Upper lobe of right lung (tissue), 1 donor: ENCODE measurements at places on chromosomes 11 and 22.

GRCh38 chr11:129323896-129324502 lies 51.6 kb upstream of the BARX2 start:
- no peak for DNase-seq

DNA sequence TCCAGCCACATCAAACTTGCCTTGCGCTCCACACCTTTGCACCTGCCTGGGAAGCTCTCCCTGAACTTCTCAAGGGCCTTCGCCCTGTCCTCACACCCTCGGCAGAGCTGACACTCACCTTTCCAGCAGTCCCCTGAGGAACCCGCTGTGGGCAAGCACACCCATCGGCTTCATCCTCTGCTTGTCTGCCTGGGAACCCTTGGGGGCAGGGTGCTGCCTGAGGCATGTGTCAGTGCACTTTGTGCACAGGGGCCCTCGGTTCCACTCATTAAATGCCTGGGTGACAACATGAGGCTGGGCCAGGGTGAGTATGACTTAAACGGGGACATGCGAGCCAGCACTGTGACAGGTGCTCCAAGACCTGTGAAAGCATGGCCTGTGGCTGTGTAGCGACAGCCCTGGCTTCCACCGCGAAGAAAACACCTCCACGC lies 2.6 kb upstream of the LRFN4 start:
- DNase-seq: peak; percentile 49

DNA sequence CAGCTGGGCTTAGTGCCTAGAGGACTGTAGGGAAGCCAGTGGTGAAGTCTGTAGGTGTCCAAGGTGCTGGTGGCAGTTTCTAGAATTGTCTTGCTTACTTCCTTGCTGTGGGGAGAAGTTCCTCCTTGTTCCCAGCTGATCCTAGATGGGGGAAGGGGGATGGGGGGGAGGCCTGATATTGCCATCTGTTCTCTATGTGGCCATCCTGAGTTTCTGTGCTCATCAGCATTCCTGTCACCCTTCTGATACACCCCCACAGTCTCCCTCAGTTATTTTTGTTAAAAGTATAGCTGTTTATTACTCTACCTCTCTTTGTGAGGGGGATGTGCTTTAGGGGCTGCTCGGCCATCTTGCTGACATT lies 36.5 kb downstream of the MADD start:
- DNase-seq: no peak

DNA sequence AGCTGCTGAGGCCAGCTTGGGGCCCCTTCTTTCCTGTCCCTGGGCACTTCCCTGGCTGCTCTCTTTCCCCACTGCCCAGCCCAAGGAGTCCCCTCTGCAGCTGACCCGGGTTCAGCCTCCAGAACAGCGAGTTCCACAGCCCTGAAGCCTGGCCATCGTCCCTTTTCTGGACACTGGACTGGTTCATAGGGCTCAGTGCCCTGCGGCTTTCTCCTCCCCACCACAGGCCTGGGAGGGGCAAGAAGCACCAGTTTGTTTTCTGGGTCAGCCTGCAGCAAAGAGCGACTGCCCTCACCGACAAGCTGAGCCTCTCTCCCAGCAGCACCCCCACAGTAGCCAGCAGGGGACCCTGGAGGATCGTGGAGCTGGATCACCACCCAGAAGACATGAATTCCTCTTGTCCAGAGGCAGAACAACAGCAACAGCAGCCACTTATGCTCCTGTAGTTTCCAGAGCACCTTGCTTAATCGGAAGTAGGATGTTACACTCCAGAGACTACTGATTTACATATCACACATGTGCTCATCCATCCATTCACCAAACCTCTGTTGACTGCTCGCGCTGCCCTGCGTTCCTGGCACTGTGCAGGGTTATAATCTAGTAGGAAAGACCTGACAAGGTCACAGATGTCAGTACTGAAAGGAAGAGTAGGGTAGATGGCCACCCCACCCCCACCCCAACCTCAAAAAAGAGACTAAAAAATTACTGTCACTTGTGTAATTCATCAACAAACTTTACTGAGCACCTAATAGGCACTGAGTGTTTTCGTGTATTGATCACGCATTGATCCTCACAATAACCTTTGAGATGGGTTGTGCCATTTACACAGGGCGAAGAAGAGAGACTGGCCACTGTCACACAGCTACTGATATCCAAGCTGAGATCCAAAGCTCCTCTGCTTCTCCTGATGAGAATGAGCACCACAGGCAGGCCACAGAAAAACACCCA lies 13.0 kb upstream of the CXCR5 start:
- DNase-seq: peak; percentile 69

DNA sequence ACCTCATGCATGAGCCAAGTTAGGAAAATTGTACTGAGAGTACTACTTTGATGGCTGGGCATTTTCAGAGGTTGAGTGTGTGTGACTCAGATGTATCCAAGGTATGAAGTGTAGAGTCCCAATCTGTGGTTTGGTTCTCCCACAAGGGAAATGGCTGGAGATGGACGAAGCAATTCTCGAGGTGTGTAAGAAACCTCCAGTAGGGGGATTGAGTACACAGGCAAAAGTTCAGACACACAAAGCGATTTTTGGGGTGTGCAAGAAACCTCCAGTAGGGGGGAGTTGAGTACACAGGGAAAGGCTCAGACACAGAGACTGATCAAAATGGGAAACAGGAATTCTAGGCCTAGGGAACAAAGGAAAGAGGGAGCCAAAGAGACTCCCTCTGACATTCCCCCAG lies 1536.3 kb downstream of the FAM181B start:
- no peak for DNase-seq

- no peak for DNase-seq
Observed at GRCh38 chr11:117816151-117816741, 8.3 kb downstream of the FXYD2 start.

DNA sequence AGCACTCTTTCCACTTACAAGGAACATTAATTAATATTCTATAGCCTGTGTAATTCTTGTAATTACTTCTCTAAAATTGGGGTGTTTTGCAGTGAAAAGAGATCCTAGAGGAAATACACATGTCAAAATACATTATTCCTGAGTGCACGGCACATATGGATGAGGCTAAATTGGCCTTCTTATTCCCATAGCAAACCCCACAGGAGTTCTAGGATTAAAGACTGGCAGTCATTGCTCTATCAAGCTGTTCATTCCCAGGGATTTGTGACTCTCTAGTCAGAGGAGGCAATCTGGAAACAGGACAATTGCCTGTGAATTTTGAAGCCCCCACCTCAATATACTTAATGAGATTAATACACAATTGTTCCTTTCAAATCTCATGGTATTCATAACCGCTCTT lies 145.9 kb upstream of the OPCML start:
- DNase-seq: no peak

DNA sequence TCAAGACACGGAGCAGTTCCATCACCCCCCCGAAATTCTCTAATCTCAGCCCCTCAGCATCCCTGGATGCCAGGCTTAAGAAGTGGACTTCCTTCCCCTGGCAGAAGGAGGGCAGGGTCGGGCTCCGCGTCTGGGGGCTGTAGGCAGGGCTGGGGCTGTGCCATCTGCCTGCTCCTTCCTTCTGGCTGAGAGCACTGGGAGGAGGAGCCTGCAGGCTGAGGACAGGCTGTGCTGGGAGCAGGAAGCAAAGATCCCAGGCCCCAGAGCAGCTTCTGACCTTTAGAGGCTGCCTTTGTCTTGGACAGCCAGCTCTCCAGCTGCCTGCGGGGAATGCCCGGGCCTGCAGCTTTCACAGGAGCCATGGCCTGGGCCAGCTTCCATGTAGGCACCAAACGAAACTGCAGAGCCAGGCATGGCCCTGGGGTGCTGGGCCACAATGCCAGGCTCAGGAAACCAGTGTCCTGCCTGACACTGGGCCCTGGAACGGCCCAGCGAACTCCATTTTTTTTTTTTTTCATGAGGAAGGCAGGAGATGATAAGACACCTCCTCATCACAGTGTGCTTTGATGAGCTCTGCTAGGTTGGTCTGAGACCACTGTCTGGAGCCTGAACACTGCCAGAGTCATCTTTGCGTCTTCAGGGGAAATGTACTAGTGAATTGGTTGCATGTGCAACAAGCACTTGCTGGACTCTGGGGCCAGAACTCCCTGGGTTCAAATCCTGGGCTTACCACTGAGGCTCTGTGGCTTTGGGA lies 67.9 kb downstream of the MCM5 start:
- peak; percentile 69 for DNase-seq

- no peak for DNase-seq
Observed at GRCh38 chr11:118547132-118547531, 16.1 kb downstream of the TMEM25 start.

DNA sequence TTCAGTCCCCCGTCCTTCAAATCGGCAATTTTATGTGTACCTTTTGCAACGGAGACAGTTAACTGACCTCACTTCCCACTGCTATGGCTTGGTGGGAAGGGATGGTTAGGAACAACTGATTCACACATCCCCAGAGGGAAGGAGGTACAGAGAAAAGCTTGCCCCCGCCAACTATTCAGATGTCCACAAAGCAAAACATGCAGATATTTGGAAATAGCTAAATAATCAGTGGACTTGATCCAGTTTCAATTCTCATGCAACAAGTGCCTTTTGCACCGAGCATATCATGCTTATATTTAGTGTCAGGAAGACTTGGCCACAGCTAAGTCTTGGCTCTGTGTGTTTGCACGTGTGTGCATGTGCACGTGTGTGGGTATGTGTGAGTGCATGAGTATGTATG lies 144.6 kb downstream of the SNX19 start:
- DNase-seq: no peak

GRCh38 chr11:111155021-111155420 lies 90.5 kb upstream of the POU2AF2 start:
- DNase-seq: no peak

DNA sequence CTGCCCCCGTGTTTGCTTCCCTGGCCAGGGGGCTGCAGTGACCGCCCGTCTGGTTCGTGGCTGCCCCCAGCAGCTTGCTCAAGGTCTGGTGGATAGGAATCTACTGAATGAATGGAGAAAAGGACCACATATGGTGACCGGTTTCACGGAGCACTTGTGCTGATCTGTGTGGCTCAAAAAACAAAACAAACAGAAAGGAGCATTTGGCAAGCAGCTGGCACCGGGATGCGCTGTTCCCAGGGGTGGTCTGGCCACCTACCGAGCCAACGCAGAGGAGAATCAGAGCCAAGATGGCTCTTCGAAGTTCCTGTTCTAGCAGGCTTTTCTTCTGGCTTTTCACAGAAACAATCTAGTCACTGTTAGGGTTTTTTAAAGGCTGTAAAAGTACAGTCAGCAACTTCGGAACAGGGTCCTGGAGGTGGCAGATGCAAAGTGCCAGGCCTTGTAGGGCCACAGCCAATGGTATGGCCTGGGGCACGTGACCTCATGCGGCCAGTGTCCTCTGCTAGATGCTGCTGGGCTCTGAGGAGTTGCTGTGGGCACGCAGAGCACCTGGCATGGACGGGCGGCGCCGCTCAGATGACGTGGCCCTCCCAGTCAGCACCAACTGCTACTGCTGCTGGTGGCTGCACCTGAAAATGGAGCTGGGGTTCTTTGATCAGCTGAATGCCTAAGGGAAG lies 27.3 kb upstream of the PACSIN2 start:
- no peak for DNase-seq

DNA sequence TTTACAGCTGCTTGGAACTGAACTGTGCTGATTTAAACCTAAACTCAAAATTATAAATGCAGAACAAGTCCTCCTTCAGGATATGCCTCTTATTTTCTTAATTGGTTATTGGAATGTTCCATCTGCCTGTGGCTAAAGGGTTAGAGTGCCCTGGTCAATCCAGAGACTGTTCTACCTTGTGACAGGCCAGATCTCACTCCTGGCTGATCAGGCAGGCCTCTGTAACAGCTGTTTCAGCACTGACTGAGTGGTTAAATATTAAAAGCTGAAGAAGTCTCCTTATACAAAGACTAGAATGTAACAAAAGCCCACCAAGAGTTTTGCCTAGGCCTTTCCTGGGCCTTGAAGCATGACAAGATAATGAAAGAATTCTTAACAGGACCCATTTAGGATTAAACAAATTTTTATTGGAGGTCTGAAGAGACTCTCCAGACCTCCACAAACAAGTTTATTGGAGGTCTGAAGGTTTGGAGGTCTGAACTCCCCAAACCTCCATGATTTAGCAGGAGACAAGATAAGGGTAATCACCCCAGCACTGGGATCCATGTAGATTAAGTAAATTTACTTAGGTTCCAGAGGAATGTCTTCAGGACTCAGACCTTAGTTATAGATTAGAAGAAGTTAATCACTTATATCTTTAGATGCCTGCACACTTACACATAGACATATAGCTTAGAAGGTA lies 35.8 kb downstream of the TMPRSS5 start:
- DNase-seq: no peak

- DNase-seq: no peak
Observed at GRCh38 chr11:64619811-64620380, 28.9 kb downstream of the SLC22A12 start.
